ENCODE measurements at places on chromosomes 3 and 15.
A peak's percentile ranks its signal among the peaks of the same experiment; 100 is the strongest.

- no peak for DNase-seq
Observed at GRCh38 chr3:58633157-58633865, 33.3 kb downstream of the FAM3D start.

GRCh38 chr3:99690761-99691369 is 52.5 kb downstream of the COL8A1 start:
- DNase-seq: no peak

DNA sequence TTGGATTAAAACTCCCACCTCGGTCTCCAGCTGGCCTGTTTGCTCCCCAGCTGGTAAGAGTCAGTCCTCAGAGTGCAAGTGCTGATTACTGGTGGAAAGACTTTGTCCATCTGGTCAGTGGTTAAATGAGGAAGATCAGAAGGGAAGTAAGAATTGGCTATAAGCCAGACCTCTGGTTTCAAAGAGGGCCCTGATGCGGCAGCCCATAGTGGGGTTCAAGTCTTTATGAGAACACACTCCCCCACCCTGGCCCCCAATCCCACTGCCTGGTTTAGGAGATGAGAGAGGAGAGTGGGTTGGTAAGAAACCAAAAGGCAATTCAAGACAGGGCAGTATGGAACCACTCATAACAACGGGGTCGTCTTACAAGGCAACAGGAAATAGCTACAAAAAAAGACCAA is 65.0 kb downstream of the FRMD4B start:
- no peak for DNase-seq

DNA sequence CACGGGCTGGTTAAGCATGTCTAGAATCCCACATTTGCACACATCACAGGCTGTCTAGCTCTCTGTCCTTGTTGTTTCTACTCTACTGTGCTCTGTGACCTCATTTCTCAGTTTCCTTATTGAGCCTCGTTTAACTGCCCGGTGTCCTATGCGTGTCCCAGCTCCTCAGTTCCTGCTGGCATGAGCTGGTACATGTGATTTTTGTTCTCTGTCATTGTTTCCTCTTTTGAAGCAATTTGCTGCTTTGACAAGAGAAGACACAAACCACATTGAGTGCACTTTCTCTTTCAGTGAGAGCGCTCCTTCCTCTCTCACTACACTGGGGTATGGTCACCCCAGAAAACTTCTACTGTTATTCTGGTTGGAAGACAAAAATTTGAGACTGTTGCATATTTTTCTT is 563.5 kb downstream of the PDCD6IP start:
- DNase-seq: no peak

DNA sequence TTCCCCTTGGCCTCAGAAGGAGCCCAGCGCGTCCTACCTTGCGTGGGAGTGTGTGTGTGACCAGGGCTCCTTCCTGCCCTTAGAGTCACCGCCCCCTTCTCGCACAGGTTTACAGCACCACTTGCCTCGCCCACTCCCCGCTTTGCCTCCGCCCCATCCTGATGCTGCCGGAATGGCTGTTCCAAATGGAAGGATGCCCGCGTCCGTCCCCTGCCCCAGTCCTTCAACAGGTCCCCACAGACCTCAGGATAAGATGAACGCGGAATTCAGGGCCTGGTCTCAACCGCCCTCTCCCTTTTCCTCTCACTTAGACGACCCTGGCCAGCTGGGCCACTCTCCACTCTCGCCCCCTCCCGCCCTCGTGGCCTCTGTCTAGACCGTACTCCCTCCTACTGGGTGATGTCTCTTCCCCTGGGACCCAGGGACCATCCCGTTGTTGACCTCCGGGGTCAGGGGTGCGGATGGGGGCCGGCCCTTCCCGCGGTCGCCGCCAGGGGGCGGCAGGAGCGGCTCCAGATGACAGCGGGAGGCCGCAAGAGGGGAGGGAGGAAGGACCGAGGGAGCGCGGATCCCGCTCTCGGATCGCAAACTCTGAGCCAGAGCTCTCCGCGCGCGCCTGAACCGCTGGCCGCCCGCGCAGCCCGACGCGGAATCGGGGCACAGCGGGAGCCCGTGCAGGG is at the start of gene THSD4:
Gene THSD4 (plus strand): TSS at position 585 of the 680 bp plus-strand sequence.
- DNase-seq: peak; percentile 90

DNA sequence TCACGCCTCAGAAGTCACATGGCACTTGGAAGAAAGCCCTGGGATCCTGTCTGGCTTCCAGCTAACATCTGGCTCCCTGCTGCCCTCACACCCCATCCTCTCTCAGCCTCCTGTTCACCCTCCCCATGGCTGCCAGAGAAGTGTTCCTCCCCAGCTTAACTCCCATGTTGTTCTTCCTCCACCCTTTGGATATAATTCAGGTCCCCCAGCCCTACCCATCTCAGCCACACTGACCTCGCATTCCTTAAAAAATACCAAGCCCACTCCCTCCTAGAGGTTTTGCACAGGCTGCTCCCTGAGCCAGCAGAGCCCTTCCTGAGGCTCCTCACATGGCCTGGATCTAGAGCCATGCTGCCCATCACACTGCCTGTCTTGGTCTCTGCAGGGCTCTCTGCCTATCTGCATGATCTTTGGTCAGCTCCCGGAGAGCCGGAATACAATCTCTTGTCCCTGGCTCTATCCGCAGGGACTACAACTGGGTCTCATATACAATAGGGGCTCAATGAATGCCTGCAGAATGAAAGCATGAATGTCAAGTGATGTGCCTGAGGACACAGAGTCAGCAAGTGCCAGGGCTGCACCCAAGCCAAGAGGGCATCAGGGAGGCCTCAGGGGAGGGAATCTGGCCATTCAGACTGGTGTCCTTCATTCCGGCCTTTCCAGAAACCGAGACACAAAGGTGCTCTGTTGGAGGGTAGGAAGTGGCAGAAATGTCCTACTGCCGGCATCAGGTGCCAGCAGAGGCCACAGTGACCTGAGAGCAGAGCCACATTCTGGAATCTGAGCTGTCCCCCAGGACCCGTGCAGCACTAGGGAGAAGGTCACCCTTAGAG is 3.8 kb upstream of the TKT start:
- no peak for DNase-seq

DNA sequence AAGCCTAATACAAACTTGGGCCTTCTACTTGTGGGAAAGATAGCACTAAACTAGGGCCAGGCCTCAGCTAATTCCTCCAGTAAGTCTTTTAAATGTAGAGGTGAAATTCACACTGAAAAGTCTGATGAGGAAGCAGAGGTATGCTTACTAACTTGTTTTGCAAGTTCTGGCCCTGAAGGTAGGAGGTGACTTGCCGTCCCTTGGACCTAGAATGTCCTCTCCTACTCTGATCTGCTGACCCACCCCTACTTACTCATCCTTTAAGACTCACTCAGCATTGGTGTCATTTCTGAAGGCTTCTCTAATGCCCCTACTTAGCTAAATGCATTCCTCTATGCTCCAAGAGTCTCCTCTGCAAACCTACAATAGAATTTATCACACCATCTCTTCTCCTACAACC is 19.4 kb downstream of the RIOX2 start:
- DNase-seq: no peak

DNA sequence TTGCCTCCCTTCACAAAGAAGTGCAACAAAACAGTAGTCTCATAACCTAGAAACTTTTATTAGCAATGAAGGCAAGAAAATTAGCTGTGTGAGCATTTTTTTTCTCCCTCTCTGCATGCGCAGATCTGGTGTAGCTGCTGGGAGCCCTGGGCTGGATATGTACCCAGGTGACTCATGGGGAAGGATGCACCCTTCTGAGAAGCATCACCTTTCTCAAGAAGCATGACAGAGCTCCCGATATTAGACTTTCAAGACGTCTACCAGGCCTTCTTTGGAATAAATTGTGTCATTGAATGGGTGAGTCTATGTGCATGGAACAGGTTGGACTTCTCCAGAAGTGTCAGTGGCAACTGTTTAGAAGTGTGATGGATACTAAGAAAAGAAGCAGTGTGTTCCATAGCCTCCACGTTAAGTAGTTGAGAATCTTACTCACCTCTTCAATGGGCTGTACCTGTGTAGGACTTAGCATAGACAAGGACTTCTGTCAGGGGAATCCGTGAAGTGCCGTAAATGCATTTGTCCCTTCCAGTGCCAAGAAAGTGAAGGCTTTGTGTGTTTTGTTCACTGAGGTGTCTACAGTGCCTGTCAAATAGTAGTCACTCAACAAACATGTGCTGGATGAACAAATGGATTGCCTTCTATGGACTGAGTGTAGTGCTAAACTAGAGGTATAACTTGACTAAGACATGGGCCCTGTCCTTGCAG is 47.7 kb upstream of the RASGRP1 start:
- DNase-seq: peak; percentile 79

DNA sequence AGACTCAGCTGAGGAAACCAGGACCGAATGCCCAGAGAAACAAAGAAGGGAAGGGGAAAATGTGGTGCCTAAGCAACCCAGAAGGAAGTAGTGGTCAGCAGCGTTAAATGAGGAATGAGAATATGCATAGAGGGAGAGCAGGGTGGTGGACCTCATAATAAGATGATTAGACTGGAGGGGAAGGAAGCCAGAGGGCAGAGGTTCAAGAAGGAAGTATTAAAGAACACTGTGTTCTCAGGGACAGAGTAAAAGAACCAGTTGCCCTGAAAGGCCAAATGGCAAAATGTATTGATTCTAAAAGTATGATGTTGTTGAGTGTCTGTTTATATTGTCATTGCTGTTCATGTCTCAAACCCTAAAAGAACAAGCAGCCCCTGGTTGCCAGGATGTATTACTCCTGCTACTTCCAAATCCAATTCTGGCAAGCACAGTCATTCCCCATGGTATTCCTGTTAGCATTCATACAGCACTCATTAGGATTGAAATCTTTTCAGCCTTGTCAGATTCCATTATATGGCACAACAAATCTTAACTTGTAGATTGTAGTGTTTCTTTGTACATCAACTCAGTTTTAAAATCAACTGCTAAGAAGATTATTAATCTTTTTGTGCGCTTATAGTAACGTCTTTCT is 23.4 kb downstream of the P2RY1 start:
- no peak for DNase-seq

DNA sequence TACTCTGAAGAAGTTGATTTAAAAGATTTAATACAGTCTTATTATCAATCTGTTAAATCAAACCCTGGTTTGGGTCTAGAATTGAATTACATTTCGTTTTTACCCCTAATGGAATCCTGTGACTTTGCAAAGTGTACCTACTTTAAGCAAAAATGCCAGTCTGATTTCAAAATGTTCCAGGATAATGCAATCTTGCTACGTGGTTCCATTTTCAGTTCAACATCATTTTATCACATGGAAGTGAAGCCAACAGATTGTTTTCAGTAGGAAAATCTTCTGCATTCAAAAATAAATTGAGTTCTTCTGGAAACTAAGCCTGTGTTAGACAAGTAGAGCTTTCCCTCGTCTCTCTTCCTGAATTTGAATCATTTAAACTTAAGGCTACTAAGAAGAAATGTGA is 356.4 kb downstream of the CHST2 start:
- DNase-seq: no peak

DNA sequence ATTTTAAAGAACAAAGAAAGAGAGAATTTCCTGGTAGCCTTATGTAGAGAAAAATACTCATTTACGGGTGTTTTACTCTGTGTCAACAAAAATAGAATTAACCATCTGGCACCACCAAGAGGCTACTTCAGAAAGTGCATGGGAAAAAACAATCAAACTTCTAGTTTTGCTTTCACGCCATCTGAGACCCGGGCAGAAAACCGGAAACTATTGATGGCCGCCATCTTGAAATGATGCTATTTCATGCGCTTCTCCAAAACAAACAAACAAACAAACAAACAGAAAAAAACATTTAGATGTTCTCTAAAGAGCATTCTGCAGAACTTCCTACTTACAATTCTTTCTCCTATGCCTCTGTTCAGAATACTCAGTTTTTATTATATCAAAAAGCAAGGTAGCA is 49.4 kb upstream of the SYNPR start:
- DNase-seq: no peak

DNA sequence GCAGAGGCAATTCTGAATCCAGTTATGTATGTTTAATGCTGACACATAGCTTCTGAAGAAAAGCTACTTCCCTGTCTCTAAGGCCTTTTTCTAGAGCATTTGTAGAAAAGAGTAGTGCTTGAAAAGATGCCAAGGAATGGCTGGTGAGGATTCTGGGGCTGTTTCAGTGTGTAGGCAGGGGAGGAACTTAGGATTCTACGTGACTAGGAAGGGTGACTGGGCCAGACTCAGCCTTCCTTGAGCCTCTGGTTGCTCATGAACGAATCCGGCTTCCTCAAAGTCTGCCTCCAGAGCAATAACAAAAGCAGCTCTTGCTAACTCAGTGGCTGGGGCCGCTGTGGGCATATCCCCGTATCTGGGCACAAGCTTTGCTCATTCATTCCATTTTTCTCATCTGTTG is 104.8 kb upstream of the WNT5A start:
- DNase-seq: no peak

All from activated CD8-positive, alpha-beta memory T cell treated with anti-CD3 and anti-CD28 coated beads, Interleukin-2, amount 50 U/mL, for 48 hours (primary cell).